GM23248 (cell line): ENCODE measurements at places on chromosomes 6 and 20.
A peak's percentile ranks its signal among the peaks of the same experiment; 100 is the strongest.

- peaks cover 13% of the 10 kb centered on the region for H3K4me1 ChIP-seq
- H3K36me3 ChIP-seq = no peaks in the 10 kb centered on the region
- no peaks in the 10 kb centered on the region for H3K27me3 ChIP-seq
- no peak overlapping the region for H3K27ac ChIP-seq
- peak; percentile 32 for DNase-seq
- H3K4me3 ChIP-seq = no peak overlapping the region
Observed at GRCh38 chr6:84779380-84779779, 15.0 kb upstream of the TBX18 start.

GRCh38 chr20:4828830-4829513 lies 107.3 kb downstream of the PRND start:
- H3K27me3 ChIP-seq = no peaks in the 10 kb centered on the region
- H3K4me1 ChIP-seq = peaks cover 9% of the 10 kb centered on the region

DNA sequence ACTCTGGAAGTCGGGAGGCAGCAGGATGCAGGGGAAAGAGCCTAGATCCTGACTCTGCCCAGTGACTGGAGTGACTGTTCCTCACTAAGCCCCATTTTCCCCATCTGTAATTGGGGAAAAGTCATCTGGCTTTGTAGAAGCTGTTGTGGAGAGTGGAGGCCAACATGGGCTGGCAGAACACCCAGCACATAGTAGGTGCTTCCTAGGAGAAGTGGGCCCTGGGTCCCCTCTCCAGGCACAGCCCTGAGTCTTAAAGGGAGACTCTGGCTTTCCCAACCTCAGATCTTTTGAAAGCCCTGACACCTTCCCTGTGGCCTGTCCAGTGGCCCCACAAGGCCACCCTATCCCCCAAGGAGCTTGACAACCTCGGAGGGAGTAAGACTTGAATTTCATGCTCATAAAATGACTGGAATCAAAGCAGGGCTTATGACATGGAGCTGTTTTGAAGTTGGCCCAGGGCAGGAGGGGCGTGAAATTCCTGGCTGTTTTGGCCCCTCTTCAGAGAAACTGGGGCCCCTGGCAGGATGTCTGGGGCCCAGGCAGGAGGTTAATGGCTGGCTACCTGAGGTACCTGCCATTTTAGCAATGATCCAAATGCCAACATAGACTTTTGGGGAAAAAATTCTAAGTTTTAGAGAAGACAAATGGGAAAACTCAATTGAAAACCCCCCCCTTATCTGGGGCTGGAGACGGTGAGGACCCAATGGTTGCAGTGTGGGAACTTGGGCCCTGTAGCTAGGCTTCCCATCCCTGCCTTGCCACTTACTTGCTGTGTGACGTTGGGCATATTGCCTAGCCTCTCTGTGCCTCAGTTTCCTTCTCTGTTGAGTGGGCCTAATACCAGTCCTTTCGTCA lies 51.6 kb downstream of the UBE2V1 start:
- H3K27ac ChIP-seq = no peak overlapping the region
- H3K4me1 ChIP-seq = no peaks in the 10 kb centered on the region
- no peak overlapping the region for H3K4me3 ChIP-seq
- no peaks in the 10 kb centered on the region for H3K27me3 ChIP-seq
- H3K36me3 ChIP-seq = no peaks in the 10 kb centered on the region

GRCh38 chr20:31452575-31452974 lies 12.1 kb downstream of the DEFB123 start:
- no peaks in the 10 kb centered on the region for H3K27me3 ChIP-seq
- H3K4me3 ChIP-seq = no peak overlapping the region
- no peaks in the 10 kb centered on the region for H3K4me1 ChIP-seq
- peak; percentile 14 for DNase-seq
- H3K27ac ChIP-seq = no peak overlapping the region
